Type B pancreatic cell (in vitro differentiated cells): ENCODE measurements at places on chromosomes 5 and 9. TPM values are rescaled to one million over a fixed set of nuclear protein-coding genes. Genes with fewer than 3 reads are reported as not detected.

Gene RLN2
- 1.5 TPM in 1 of 2 replicates, not detected in the other for total RNA-seq

Gene LHX6
- total RNA-seq: 0.48 and 10.0 TPM in 2 replicates

Gene IFNA2
- not detected in 2 replicates for total RNA-seq

Gene PCDHB7
- 0.29 and 0.63 TPM in 2 replicates for total RNA-seq

Gene GABRA6
- total RNA-seq: not detected in 2 replicates

DNA sequence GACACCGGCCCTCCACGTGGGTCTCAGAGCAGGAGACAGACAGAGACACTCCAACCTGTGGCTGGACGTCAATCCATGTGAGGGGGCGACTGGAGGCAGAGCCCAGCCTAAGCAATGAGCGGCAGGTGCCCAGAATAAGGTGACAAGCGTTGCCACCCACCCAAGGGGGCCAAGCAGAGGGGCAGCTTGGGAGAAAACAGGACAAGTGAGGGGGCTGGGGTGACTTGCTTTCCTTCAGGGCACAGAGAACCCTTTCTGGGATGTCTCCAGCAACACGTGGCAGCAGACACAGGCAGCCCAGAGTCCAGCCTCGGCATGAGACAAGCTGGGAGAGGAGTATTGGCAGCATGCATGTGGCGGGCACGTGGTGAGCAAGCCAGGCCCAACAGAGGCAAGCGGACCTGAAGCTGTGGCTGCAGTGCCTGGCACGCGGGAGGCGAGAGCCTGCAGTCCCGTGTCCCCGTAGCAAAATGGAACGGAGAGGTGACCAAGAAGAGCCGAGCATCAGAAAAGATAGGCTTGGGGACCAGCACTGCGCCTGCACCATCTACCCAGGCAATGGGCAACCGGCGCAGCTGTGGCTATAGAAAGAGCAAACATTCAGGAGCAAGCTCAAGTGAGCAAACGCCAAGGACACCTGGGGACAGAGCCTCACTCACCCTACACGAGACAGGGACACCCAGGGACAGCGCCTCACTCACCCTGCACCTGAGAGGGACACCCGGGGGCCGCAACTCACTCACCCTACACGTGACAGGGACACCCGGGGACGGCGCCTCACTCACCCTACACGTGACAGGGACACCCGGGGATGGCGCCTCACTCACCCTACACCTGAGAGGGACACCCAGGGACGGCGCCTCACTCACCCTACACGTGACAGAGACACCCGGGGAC is 6.2 kb downstream of the TERT start:
- DNase-seq: no peak

DNA sequence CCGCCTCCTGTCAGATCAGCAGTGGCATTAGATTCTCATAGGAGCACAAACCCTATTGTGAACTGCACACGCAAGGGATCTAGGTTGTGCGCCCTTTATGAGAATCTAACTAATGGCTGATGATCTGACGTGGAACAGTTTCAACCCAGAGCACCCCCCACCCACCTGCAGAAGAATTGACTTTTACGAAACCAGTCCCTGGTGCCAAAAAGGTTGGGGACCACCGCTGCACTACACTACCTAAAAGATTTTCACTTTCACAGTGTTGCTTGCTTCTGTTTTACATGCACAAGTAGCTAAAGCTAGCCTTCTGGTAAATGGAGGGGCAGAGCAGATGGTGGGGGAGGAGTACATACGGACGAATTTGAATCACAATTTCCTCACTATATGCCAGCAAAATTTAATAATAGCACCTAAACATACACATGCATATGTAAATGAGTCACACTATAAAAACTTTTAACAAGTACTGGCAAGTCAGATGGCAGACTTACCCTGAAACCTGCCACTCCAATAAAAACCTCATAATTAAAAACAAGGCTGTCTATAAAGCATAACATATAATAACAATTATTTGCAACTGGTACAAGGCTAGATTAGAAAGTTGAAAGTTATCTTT is 24.0 kb upstream of the CDKN2B start:
- no peak for DNase-seq
